Endodermal cell (in vitro differentiated cells): ENCODE measurements at places on chromosomes 11 and 22. TPM values are rescaled to one million over a fixed set of nuclear protein-coding genes. Genes with fewer than 3 reads are reported as not detected.

Gene KLHL35
- total RNA-seq, result 0.27 and 0.48 TPM in 2 replicates

DNA sequence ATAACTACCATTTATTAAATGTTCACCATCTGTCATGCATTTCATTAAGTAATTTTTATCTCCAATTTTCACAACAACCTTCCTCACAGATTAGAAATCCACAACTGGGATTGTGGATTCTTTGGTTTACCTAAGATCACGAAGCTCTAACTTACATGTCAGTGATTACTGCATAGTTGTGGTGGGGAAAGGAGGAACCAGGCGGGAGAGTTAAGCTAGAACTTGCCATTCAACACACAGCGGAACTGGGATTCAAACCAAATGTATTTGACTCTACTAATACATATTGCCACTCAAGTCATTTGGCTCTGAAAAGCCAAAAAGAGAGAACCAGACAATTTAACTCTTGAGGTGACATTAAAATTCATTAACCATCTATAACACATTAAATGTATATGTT, 10.4 kb upstream of the LAYN start:
- H3K36me3 ChIP-seq, result no peaks in the 10 kb centered on the region
- no peaks in the 10 kb centered on the region for H3K4me1 ChIP-seq
- H3K4me3 ChIP-seq, result no peak overlapping the region
- no peak for DNase-seq

GRCh38 chr22:43994006-43994405, 30.1 kb upstream of the PARVB start:
- no peak overlapping the region for H3K27ac ChIP-seq
- peaks cover 82% of the 10 kb centered on the region for H3K36me3 ChIP-seq
- DNase-seq, result no peak

- no peaks in the 10 kb centered on the region for H3K4me1 ChIP-seq
- H3K27me3 ChIP-seq, result no peaks in the 10 kb centered on the region
- DNase-seq, result no peak
- no peak overlapping the region for H3K27ac ChIP-seq
These were observed 263.0 kb downstream of the OPCML start for GRCh38 chr11:133269267-133269666.

- no peak overlapping the region for H3K27ac ChIP-seq
- peaks cover 4% of the 10 kb centered on the region for H3K4me1 ChIP-seq
- peak; percentile 69 for DNase-seq
- H3K4me3 ChIP-seq, result no peak overlapping the region
- peaks cover 16% of the 10 kb centered on the region for H3K36me3 ChIP-seq
These were observed 73.8 kb upstream of the ARFGAP3 start for GRCh38 chr22:42930810-42931420.

Gene OR8G5
- not detected in 3 replicates for total RNA-seq

GRCh38 chr11:27783701-27784355, 83.6 kb upstream of the BDNF start:
- H3K27me3 ChIP-seq, result peaks cover 79% of the 10 kb centered on the region
- no peak overlapping the region for H3K4me3 ChIP-seq
- H3K36me3 ChIP-seq, result no peaks in the 10 kb centered on the region
- no peaks in the 10 kb centered on the region for H3K4me1 ChIP-seq
- no peak for DNase-seq

GRCh38 chr22:31084811-31085492, 3.8 kb downstream of the SMTN start:
- peak; percentile 93 for DNase-seq
- peaks cover 13% of the 10 kb centered on the region for H3K4me1 ChIP-seq
- peak overlapping the region; percentile 38 for H3K27ac ChIP-seq
- H3K27me3 ChIP-seq, result no peaks in the 10 kb centered on the region
- H3K36me3 ChIP-seq, result no peaks in the 10 kb centered on the region
- H3K4me3 ChIP-seq, result peak overlapping the region; percentile 86

Gene MS4A1
- not detected in 2 replicates for total RNA-seq

GRCh38 chr11:74278721-74279161, 32.7 kb downstream of the P4HA3 start:
- H3K27ac ChIP-seq, result no peak overlapping the region
- H3K4me1 ChIP-seq, result no peaks in the 10 kb centered on the region
- H3K36me3 ChIP-seq, result no peaks in the 10 kb centered on the region

DNA sequence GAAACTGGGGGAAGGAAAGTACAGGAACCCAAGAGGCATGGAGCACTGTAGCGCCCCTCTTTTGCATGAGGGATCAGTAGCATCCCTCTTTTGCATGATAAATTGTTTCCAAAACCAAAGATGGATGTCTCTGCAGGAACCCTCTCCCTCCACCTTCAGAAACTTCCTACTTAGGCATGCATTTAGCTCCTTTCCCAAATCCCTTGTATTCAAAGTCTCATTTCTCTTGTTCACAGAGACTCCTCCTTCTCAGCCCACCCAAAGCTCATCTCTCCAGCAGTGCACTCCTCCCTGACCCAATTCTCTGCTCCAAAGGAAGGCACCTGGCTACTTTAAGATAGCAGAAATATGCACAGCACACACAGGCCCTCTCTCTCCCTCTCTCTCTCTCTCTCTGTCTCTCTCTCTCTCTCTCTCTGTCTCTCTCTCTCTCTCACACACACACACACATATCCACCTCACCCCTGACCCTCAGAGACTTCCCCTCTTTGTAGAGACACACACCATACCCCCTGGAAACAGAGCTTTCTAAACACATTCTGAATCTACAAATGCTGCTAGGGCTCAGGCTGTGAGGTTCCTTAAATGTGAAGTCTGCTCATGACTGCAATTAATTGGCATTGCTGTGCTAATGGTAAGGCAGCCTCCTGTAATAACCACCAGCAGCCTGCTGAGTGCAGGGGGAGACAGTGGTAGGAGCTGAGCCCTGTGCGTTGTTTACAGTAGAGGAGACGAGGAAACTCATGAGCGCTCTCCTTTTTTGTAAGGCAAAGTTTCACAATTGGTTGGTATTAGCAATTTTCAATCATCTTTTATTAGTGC, 519.6 kb downstream of the NTM start:
- peaks cover 3% of the 10 kb centered on the region for H3K4me1 ChIP-seq
- H3K4me3 ChIP-seq, result no peak overlapping the region
- H3K36me3 ChIP-seq, result no peaks in the 10 kb centered on the region
- H3K27me3 ChIP-seq, result peaks cover 16% of the 10 kb centered on the region
- no peak overlapping the region for H3K27ac ChIP-seq
- DNase-seq, result peak; percentile 67

Gene ZMAT5
- 15.5 TPM in 2 replicates for total RNA-seq

DNA sequence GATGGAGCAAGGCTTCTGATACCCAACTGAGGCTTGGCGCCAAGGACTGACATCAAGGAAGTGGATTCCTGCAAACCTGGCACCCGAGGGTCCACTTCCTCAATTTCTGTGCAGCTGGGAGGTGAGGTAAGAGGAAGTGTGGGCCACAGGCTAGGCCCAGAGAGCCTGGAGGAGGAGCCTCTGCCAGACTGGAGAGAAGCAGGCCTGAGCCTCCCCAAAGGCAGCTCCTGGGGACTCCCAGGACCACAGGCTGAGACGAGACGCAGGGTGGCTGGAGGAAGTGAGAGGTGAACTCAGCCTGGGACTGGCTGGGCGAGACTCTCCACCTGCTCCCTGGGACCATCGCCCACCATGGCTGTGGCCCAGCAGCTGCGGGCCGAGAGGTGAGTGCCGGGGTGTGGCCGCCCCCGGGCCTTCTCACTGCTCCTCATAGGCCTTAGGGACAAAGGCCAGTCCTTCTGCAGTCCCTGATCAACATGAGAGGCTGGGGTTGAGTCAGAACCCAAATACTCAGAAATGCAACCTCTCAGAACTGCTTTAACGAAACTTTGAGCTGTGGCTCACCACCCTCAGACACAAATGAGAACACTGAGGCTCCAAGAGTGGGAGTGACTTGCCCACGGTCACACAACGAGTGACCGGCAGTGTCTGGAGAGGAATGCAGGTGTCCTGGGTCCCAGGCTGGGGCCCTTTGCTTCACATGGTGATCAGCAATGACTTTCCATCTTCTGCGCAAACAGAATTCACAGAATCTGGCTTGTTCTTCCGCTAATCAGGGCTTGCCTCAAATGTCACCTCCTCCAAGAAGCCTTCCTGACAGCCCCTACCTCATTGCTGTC, at the start of gene NCF4:
Gene NCF4 (plus strand): TSS at position 186 of the 839 bp plus-strand sequence. CDS start 166 bp downstream, at position 352.
- H3K27me3 ChIP-seq, result peaks cover 28% of the 10 kb centered on the region
- no peak within 1 kb of the TSS for H3K4me3 ChIP-seq
- H3K36me3 ChIP-seq, result no peaks in the 10 kb centered on the region

DNA sequence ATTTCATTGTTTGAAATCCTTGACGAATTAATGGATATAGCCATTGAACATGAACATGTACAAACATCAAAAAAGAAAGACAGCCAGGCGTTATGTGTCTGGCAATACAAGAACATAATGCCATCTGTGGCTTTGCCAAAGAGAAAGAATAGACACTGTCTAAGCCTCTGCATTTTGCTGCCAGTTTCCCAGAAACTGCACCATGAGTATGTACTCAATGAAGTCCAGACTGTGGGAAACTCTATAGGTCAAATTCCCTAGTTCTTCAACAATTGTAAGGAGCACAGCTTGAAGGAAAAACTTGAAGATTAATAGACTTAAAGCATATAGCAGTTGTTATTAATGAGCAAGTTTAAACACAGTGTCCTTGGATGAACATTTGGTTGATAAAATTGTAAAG, 71.3 kb downstream of the BBOX1 start:
- DNase-seq, result no peak
- H3K27me3 ChIP-seq, result no peaks in the 10 kb centered on the region
- H3K4me1 ChIP-seq, result no peaks in the 10 kb centered on the region
- no peaks in the 10 kb centered on the region for H3K36me3 ChIP-seq

DNA sequence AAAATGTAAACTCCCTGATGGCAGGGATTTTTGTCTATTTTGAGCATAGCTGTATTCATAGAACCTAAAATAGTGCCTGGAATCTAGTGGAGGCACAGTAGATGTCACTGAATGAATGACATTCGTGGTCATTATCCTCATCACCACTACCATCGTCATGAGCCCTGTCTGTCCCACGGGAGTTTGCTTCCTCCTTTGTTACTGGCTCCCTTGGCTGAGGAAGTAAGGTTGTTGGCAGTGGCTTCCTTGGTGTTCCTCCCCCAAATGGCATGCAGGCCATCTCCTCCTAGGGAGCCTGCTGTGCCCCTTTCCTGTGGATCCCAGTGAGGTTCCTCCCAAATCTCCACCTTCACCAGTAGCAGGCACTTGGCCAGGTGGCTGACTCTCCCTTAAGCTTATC, 183.0 kb downstream of the CEP164 start:
- no peak overlapping the region for H3K4me3 ChIP-seq
- no peak overlapping the region for H3K27ac ChIP-seq
- no peaks in the 10 kb centered on the region for H3K27me3 ChIP-seq
- peaks cover 5% of the 10 kb centered on the region for H3K4me1 ChIP-seq
- H3K36me3 ChIP-seq, result no peaks in the 10 kb centered on the region
- DNase-seq, result no peak

Gene SCN2B
- 0.09 to 0.21 TPM (median 0.20 TPM) in 3 replicates for total RNA-seq

Gene ELMOD1
- total RNA-seq, result 0.45 and 0.46 TPM in 2 replicates

Gene BCO2
- 1.0 to 1.1 TPM (median 1.0 TPM) in 3 replicates for total RNA-seq

- H3K4me1 ChIP-seq, result no peaks in the 10 kb centered on the region
- no peaks in the 10 kb centered on the region for H3K36me3 ChIP-seq
- no peak overlapping the region for H3K4me3 ChIP-seq
- no peaks in the 10 kb centered on the region for H3K27me3 ChIP-seq
These were observed 112.4 kb downstream of the KCNC1 start for GRCh38 chr11:17846852-17847453.
